ENCODE measurements at places on chromosomes 11 and 22.

DNA sequence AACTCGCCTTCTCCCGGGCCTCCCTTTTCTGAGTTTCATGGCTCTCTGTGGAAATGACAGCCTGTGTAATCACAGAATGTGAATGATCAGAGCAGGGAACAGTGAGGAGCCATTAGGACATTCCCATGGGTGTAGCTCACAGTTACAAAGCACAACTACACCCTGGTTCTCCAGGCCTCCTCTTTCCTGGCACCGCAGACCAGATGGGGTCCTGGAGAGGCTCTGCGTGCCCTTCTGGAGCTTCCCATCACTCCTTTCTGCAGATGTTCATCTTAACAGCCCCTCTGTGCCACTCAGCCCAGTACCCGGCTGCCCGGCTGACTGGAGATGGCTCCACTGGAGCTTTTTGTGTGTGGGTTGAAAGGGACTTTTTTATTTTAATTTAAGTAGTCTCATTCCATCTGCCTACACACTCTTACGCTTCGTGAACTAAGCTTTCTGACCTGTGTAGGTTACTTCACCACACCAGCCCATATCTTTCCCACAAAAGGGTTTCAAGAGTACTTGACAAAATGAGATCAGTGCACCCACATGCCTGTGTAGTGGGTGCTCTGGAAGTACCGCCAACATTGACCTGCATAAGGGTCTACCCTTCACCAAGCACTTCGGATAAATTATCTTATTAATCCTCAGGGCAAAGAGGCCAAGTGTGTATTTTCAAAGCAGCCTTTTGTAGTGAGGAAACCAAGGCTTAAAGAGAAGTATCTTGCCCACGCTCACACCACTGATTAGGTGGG lies 29.8 kb downstream of the SREBF2 start:
- no peak for DNase-seq
- peaks cover 7% of the 10 kb centered on the region for H3K36me3 ChIP-seq
- no peaks in the 10 kb centered on the region for H3K27me3 ChIP-seq
- no peak overlapping the region for H3K27ac ChIP-seq
- H3K4me3 ChIP-seq = no peak overlapping the region
- H3K4me1 ChIP-seq = no peaks in the 10 kb centered on the region

DNA sequence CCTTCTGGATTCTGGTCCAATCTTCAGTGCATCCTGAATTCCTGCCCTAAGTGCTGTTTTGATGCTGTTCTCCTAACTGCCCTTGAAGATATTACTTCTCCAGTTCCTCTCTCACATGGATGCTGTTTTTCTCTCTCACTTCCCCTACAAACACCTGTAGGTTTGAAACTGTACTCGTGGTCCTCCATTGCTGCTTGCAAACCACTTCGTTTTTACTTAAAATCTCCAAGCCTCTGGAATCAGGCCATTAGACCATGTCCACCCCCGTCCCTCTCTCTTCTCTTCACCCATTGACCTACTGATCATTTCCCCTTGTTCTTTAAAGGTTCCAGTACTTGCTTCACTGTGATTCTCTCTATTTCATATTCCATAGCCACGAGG lies 988.1 kb downstream of the NTM start:
- H3K4me1 ChIP-seq = no peaks in the 10 kb centered on the region
- no peak for DNase-seq
- no peak overlapping the region for H3K27ac ChIP-seq
- H3K36me3 ChIP-seq = no peaks in the 10 kb centered on the region
- H3K27me3 ChIP-seq = no peaks in the 10 kb centered on the region
- no peak overlapping the region for H3K4me3 ChIP-seq

DNA sequence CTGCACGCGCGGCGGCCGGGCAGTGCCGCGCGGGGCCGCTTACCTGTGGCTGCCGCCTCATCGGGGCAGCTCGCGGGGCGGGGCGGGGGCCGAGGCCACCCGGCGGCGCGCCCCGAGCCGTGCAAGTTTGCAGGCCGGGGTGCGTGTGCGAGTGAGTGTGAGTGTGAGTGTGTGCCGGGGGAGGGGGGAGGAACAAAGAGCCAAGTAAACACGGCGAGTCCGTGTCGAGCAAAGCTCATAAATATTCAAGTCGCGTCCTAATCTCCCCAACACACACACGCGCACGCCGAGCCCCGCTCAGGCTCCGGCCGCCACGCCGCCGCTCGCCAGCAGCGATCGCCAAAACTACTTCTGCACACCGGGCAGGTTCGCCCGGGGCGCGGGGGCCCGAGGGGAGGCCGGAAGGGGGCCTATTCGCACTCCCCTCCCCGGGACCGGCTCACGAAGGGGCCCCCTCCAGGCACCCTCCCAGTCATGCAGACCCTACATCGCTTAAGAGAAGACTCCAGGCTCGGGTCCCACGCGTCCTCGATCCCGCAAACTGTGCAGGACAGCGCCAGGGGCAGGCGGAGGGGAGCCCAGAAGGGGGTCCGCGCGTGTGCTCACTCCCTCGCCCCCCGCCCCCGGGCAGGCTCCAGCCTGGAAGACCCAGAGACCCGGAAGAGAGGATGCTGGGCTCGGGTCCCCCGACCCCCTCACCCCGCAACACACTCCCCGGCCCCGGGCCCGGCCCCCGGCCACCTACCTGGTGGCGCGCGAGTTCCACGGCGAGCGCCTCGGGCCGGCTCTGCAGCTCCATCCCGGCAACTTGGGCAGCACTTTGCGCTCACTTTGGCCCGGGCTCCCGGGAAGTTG lies 827 bp downstream of the PHF21B start:
- peaks cover 3% of the 10 kb centered on the region for H3K27me3 ChIP-seq
- no peaks in the 10 kb centered on the region for H3K36me3 ChIP-seq
- H3K4me3 ChIP-seq = peak overlapping the region; percentile 59
- H3K27ac ChIP-seq = no peak overlapping the region
- peaks cover 15% of the 10 kb centered on the region for H3K4me1 ChIP-seq
- no peak for DNase-seq

DNA sequence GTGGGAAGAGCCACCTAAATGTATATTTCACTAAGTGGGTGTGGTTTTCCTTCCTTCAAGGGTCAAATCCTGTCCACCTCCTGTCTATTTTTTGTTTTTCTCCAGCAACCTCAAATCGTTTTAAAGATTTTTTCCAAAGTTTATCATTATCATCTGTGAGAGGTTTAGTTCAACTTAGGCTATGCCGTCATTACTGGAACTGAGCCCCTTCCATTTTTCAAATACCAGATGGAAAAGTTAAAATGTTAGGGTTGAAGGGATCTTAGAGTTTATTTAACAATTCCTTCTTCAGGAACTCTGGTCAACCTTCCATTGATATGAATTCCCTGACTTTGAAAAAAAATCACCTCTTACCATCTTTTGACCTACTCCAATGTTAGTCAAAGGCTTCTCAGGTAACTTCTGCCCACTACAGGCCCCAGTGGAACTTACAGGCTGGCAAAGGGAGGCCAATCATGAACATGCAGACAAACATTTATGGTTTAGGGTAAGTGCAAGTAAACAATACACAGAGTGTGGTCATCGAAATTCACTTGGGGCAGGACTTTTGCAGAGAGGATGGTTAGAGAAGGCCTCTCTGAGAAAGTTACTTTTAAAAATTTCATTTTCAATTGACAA lies 45.2 kb downstream of the SYN3 start:
- DNase-seq = no peak
- no peak overlapping the region for H3K4me3 ChIP-seq
- H3K27ac ChIP-seq = no peak overlapping the region
- no peaks in the 10 kb centered on the region for H3K27me3 ChIP-seq
- H3K36me3 ChIP-seq = no peaks in the 10 kb centered on the region

Measured in ascending aorta (tissue), 2 donors.